ENCODE measurements at places on chromosomes 1 and 21.

DNA sequence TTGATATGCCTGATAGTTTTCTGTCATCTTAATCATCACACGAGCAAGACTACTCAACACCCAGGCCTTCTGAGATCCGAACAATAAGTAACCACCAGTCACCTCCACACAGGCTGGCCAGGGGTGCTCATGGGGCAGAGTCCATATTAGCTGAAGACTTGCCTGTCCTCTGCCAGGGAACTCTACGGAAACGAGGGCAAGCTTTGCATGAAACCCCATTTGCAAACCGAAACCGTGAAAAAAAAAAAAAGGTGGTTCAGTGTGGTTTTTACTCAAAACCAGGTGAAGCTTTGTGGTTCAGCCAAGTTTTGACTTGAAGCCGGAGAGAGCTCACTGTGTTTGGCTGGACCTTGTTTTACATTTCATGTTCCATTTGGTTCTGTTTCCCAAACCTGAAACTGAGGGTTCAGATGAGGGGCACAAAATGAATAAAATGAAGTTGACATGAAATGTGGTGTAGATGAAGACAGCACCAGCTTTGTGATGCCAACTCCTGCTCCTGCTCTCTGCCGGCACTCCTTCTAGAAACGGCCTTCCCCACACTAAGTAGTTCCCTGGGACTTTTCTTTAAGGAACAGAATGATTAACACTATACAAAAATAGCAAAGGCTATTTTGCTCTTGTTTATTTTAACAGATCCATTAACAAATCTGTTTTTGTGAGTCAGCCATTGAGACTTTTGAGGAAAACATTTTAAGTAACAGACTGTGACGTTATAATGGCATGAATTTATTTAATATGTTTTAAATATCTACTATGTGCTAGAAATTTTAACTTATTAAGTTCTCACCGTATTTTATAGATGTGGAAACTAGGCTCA lies 74.7 kb downstream of the RUNX1 start:
- DNase-seq = peak; percentile 79

DNA sequence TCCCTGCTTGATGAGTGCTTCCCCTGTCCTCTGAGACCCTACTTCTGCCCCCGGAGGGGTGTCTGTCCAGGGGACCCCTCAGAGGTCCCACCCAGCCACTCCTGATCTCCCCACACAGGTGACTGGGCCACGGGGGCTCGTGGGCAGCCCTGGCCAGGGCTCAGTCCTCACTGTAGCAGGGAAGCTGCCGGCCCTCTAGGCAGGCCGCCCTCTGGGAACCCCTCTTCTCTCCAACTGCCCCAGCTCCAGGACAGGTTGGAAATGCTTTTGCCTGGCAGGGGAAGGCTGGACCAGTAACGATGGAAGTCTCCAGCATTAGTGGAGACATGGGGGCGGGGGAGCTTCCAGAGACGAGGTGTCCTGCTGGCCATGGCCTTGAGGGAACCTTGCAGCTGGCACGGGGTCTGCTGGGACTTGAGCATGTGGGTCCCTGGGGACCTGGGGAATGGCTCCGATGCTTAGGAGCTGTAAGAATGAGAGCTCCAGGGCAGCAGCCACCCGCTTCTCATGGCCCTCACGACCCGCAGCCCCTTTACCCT lies 3.1 kb upstream of the FNDC10 start:
- no peak for DNase-seq

GRCh38 chr1:93180723-93181613 lies at the start of gene CCDC18:
Gene CCDC18, plus strand, starts transcription at chr1:93180724. Its CDS starts 2,638 bp downstream, at chr1:93183362.
- peak; percentile 58 for DNase-seq

GRCh38 chr1:89125913-89126580 lies at the start of gene GBP2:
Gene GBP2, minus strand, starts transcription at chr1:89126114. Its CDS starts 4,148 bp downstream, at chr1:89121966.
- no peak for DNase-seq

DNA sequence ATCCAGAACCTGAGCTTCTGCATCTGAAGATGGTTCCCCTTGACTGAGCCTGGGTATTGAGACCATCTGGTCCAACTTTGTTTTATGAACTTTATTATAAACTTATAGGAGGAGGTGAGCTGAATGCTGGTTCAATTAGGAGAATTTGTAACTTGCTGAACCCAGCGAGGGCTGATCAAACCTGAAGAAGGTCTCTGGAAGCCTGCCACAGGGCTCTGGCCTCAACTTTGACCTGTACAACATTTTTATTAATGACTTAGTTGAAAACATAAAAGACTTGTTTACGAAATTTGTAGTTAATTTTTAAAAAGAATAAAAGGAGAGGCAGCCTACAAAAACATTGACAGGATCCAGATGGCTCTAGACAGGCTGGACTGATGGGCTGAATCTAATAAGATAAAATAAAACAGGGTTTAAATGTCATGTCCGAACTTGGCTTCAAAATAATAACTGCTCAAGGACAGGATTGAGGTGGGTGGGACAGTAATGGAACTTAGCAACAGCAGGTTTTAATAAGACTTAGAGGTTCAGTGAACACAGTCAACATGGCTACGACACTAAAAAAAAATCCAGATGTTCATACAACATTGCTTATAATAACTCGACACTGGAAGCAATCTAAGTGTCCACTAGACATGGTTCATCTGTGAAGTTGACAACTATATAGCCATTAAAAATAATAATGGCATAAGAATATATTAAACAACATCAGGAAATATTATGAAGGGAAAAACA lies 53.4 kb upstream of the GJB5 start:
- DNase-seq = no peak

- no peak for DNase-seq
Measured at GRCh38 chr1:154944401-154945159, 8.1 kb upstream of the PMVK start.

- DNase-seq = no peak
Measured at GRCh38 chr1:185291652-185292051, 25.4 kb downstream of the IVNS1ABP start.

DNA sequence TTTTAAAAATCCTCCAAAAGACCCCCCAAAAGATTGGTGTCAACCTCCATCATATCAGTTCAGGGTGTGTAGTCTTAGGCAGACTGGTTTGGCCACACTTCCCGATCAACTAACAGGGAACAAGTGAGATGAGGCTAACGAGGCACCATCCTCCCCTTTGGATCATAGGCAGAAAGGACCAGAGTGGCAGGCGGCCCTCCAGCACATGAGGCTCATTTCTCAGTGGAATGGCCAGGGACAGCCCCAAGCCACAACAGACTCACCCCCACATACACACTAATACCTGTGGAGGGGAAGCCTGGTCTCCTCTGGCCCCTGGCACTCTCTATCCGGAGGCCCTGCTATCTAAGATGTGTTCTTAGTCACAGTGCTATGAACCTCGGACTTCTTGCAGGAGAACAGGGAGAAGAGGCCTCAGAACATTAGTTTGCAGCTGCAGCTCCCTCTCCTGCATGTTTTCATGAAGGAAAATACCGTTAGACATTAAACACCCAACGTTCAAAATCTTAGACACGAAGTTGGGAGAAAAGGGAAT lies 17.3 kb upstream of the CAPN2 start:
- no peak for DNase-seq

- DNase-seq = no peak
Measured at GRCh38 chr1:232557502-232558191, 72.3 kb downstream of the SIPA1L2 start.

DNA sequence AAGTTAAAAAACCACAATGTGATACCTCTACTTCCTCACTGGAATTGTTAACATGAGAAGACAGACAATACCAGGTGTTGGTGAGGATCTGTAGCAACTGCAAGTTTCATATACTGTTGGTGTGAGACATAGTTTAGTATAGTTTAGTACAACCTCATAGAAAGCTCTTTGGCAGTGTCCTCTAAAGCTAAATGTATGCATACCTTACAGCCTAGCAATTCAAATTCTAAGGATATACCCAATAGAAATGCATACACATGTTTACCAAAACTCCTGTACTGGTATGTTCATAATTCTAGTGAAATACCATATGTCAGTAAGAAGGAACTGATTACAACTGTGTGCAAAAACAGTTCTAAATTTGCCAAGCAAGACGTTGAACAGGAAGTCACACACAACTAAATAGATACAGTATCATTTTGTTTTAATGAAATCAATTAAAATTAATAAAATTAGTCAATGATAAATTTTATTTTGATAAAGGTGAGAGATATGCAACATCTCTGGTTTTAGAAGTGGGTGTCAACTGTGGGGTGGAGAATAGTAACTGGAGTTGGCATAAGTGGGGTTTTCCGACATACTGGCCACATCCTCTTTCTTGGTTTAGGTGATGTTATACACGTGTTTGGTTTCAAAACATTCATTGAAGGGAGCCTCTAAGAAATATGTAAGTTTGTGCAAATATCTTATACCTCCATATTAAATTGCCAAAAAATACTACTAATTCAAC lies 450.7 kb downstream of the PTPRC start:
- peak; percentile 4 for DNase-seq

DNA sequence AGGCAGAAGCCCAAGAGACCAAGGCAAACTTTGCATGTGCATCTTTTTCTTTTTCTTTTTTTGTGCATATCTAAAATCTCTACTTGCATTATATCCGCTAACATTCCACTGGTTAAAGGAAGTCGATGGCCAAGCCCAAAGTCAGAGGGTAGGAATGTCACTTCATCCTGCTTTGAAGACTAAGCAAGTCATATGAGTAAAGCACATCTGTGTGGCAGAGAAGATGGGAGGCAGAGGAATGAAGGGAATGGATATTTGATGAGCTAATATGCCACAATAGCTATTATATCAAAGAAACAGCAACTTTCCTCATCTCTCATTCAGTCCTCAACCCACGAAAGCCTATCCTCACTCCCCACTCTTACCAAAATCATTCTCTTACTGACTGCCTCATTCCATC lies 59.3 kb downstream of the RNF220 start:
- DNase-seq = no peak

GRCh38 chr1:11735531-11735853 lies 444 bp upstream of the AGTRAP start:
- no peak for DNase-seq

- DNase-seq = no peak
Measured at GRCh38 chr1:53380296-53380695, 52.4 kb upstream of the LRP8 start.

GRCh38 chr1:237712082-237712481 lies 178.6 kb downstream of the ZP4 start:
- DNase-seq = no peak

GRCh38 chr1:167661527-167662426 lies 31.7 kb downstream of the RCSD1 start:
- DNase-seq = no peak

GRCh38 chr1:169487561-169487960 lies 1.8 kb upstream of the SLC19A2 start:
- DNase-seq = no peak

- no peak for DNase-seq
Measured at GRCh38 chr1:201334325-201335173, 42.9 kb downstream of the TNNT2 start.

- DNase-seq = no peak
Measured at GRCh38 chr1:162716552-162716951, 74.0 kb upstream of the HSD17B7 start.

GRCh38 chr1:209893751-209894150 lies 44.3 kb upstream of the SYT14 start:
- DNase-seq = no peak

GRCh38 chr1:240803151-240803550 lies 191.2 kb upstream of the GREM2 start:
- no peak for DNase-seq

- DNase-seq = no peak
Measured at GRCh38 chr21:43767984-43768867, 7.9 kb downstream of the CSTB start.

- DNase-seq = no peak
Measured at GRCh38 chr1:19433719-19433998, 51.7 kb downstream of the CAPZB start.

GRCh38 chr1:119204197-119204960 lies 63.9 kb upstream of the WARS2 start:
- no peak for DNase-seq

- DNase-seq = no peak
Measured at GRCh38 chr1:91406773-91407389, 2.2 kb upstream of the HFM1 start.

- DNase-seq = no peak
Measured at GRCh38 chr1:32863218-32863880, 7.4 kb downstream of the FNDC5 start.

DNA sequence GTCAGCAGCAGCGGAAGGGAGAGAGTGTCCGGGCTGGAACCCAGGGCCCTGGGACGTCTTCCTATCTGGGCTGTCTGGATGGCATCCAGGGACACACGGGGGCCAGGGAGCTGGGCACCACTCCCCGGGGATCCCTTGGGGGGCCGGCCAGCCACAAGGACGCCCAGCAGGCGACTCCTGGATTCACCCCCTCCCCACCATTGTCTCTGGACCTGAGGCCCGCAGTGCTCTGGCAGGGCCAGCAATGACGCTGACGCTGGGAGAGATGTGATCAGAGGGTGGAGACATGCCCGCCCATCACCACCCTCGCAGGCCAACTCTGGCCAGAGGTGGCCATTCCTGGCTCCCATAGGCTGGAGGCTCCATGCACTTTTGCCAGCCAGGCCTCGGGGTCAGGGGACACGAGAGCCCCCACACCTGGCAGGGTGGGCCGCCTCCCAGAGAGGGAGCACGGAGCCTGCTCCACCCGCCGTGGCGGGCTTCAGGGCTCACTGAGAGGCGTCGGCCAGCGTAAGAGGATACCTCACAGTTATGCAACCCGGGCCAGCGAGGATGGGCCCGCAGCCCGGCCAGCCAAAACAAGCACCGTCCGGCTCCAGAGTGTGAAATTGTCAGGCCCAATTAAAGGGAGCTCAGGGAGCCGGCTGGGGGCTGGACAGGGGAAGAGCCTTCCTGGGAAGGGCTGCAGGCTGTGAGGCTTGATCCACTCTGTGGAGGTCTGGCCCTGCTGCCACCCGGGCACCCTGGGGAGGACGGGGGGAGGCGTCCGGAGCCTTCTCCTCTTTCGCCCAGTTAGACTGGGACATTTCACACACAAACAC lies 10.3 kb downstream of the ACTRT2 start:
- DNase-seq = no peak

GRCh38 chr1:107842241-107842640 lies 122.7 kb downstream of the VAV3 start:
- no peak for DNase-seq

DNA sequence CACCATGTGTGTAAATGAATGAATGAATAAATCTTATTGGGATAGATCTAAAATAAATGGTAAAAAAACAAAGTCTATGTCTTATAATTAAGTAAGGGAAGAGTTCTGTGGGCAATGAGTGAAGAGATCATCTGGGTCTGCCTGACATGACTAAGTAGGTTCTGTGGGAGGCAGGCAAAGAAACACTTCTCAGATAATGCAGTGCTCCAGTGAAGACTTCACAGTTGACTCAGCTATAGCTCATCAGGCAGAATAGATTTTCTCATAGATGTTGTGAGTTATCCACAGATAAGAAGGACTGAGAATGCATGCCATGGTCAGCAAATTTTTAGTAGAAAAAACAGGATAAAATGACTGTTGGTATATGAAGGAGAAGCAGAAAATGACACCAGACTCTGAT lies 12.4 kb downstream of the KRTAP22-2 start:
- no peak for DNase-seq

- no peak for DNase-seq
Measured at GRCh38 chr1:207418351-207418750, 35.8 kb upstream of the CR2 start.
